Peyer's patch (tissue), 4 donors: ENCODE measurements at places on chromosomes 1 and 21. TPM values are rescaled to one million over a fixed set of nuclear protein-coding genes. Genes with fewer than 3 reads are reported as not detected.

DNA sequence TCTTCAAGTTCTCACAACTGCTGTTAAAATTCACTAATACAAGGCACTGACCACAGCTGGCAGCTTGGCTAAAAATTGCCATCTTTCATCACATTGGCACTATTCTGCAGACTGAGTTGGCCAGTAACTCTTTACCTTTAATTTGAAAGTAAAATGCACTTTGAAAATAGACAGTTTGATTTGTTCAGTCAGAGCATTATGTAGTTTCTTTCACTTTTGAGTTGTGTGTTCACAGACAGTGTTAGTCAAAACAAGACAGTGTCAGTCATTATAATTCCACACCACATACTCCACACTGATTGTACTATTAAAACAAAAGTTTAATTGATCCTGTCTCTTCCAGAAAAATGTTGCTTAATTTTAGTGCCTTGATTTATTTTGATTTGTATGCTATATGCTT, 160.7 kb downstream of the SDCCAG8 start:
- no peak for DNase-seq
- no peaks in the 10 kb centered on the region for H3K27me3 ChIP-seq
- H3K36me3 ChIP-seq, result peaks cover 6% of the 10 kb centered on the region

GRCh38 chr1:18581420-18581880, 49.2 kb upstream of the PAX7 start:
- no peaks in the 10 kb centered on the region for H3K4me1 ChIP-seq
- no peaks in the 10 kb centered on the region for H3K36me3 ChIP-seq
- H3K27ac ChIP-seq, result no peak overlapping the region
- no peaks in the 10 kb centered on the region for H3K27me3 ChIP-seq
- H3K4me3 ChIP-seq, result no peak overlapping the region

GRCh38 chr1:5971471-5972197, 20.6 kb downstream of the NPHP4 start:
- H3K4me1 ChIP-seq, result peaks cover 11% of the 10 kb centered on the region
- no peaks in the 10 kb centered on the region for H3K27me3 ChIP-seq
- H3K27ac ChIP-seq, result no peak overlapping the region
- peaks cover 9% of the 10 kb centered on the region for H3K36me3 ChIP-seq
- no peak overlapping the region for H3K4me3 ChIP-seq

- peak; percentile 51 for DNase-seq
- H3K27me3 ChIP-seq, result no peaks in the 10 kb centered on the region
- H3K4me1 ChIP-seq, result no peaks in the 10 kb centered on the region
- no peak overlapping the region for H3K27ac ChIP-seq
Measured at GRCh38 chr1:182054698-182055326, 6.7 kb downstream of the ZNF648 start.

DNA sequence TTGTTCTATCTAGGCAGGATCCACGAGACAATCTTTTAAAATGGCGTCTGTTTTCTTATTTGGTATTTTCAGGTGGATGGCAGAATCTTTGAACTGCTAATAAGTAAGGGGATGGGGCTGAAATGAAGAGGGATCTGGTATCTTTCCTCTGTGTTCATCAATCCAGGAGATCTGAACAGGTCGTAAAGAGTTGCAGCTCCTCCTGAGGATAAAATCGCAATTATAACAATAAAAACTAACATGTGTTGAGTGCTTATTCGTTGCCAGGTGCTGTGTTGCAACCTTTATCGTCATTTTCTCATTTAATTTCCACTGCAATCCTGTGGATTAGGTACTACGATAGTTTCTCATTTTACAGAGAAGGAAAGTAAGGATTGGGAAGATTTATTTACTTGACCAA, 134.6 kb upstream of the DPYD start:
- no peaks in the 10 kb centered on the region for H3K4me1 ChIP-seq
- H3K36me3 ChIP-seq, result no peaks in the 10 kb centered on the region
- no peak overlapping the region for H3K4me3 ChIP-seq
- DNase-seq, result no peak

DNA sequence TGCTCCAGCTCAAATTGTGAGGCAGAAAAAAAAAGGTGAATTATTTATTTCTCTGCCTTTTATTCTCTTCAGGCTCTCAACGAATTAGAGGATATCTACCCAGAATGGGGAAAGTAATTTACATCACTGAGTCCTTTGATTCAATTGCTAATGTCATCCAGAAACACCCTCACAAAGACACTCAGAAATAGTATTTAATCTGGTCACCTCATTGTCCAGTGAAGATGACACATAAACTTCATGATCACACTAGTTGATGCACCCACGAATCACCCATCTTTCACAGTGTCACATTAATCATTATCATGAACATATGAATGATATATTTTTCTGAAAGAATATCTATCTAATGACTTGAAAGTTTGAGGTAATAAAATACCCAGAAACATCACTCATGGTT, 868.5 kb downstream of the BRINP3 start:
- H3K27me3 ChIP-seq, result no peaks in the 10 kb centered on the region
- no peaks in the 10 kb centered on the region for H3K36me3 ChIP-seq
- no peak for DNase-seq
- no peak overlapping the region for H3K27ac ChIP-seq
- H3K4me3 ChIP-seq, result no peak overlapping the region

DNA sequence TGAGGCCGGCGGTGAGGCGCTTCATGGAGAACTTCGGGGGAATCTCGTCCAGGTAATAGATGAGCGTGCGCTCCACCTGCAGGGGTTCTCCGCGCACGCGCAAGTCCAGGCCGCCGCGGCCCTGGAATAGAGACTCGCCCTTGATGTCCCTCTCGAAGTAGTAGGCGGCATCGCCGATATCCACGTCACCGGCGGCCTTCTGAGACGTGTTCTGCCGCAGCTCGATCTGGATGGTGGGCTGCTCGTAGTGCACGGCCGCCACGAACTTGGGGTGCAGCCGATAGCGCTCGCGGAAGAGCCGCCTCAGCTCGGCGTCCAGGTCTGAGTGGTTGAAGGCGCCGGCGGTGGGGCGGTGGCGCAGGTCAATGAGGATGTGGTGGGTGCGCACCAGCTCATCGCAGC, 726 bp downstream of the TACSTD2 start:
- no peaks in the 10 kb centered on the region for H3K4me1 ChIP-seq
- no peak for DNase-seq
- H3K4me3 ChIP-seq, result peak overlapping the region; percentile 25
- H3K27me3 ChIP-seq, result peaks cover 22% of the 10 kb centered on the region

DNA sequence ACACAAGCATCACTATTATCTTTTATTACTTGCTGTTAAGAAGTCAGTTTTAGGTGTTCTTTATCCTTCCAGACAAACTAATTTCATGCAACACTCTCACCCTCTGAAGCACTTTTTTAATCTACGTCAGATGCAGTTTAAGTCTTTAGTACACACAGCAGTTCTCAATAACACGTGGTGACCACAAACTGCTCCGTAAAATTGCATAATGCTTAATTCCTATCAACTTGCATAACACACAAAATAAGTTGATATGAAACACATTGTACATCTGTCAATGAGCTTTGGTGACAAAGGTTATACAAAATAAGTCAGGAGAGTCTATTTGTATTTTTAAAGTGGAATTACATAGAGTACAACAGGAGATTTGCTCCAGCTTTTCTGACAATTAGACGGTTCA, 140.9 kb upstream of the ETS2 start:
- no peak for DNase-seq
- no peak overlapping the region for H3K27ac ChIP-seq
- H3K27me3 ChIP-seq, result peaks cover 8% of the 10 kb centered on the region
- no peak overlapping the region for H3K4me3 ChIP-seq
- H3K4me1 ChIP-seq, result no peaks in the 10 kb centered on the region

GRCh38 chr1:45272913-45273371, 53.8 kb upstream of the HPDL start:
- no peaks in the 10 kb centered on the region for H3K4me1 ChIP-seq
- no peaks in the 10 kb centered on the region for H3K36me3 ChIP-seq
- DNase-seq, result no peak
- no peak overlapping the region for H3K4me3 ChIP-seq
- no peak overlapping the region for H3K27ac ChIP-seq
- no peaks in the 10 kb centered on the region for H3K27me3 ChIP-seq

DNA sequence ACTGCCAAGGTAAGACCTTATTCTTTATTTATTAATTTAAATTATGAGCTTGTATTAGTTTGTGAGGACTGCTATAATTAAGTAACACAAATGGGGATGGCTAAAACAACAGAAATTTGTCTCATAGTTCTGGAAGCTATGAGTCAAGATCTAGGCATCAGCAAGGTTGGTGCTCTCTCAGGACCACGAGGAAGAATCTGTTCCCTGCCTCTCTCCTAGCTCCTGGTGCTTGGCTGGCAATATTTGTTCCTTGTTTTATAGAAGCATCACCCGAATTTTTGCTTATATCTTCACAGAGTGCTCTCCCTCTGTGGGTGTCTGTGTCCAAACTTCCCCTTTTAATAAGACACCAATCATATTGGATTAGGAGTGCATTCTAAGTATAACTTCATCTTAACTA, 41.4 kb upstream of the CCDC190 start:
- no peaks in the 10 kb centered on the region for H3K36me3 ChIP-seq
- DNase-seq, result no peak
- no peak overlapping the region for H3K27ac ChIP-seq

DNA sequence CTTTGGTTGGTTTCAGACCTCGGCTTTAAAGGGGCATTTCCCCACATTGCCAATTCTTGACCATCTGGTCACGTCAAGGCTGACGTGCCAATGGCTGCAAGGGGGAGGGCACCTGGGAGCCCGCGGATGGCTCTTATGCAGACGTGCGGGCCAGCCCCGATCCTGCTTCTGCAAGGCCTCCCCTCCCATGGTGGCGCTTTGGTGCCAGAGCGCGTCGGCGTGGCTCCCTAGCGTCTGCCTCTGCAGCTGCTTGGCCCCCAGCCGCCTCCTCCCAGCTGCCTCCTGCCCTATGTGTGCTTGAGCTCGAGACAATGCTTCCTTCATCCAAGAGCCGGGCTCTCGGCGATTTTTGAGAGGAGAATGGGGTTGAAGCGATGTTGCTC, 29.1 kb downstream of the SKI start:
- H3K36me3 ChIP-seq, result no peaks in the 10 kb centered on the region
- peak; percentile 47 for DNase-seq

- H3K4me3 ChIP-seq, result no peak overlapping the region
- no peaks in the 10 kb centered on the region for H3K4me1 ChIP-seq
- H3K36me3 ChIP-seq, result no peaks in the 10 kb centered on the region
- H3K27ac ChIP-seq, result no peak overlapping the region
Measured at GRCh38 chr1:94305704-94306103, 68.3 kb upstream of the ARHGAP29 start.

GRCh38 chr1:48841966-48842365, 65.3 kb upstream of the BEND5 start:
- no peak overlapping the region for H3K4me3 ChIP-seq
- no peak overlapping the region for H3K27ac ChIP-seq
- no peaks in the 10 kb centered on the region for H3K4me1 ChIP-seq
- no peak for DNase-seq

The ANXA9 gene
- total RNA-seq, result not detected

The SLC22A15 gene
- 1.7 TPM for total RNA-seq

The RGS16 gene
- not detected for total RNA-seq

The SLC35A3 gene
- 105 TPM for total RNA-seq

The KRTAP19-1 gene
- not detected for total RNA-seq

The GPA33 gene
- total RNA-seq, result 306 TPM

The S100A3 gene
- not detected for total RNA-seq

The OR10Z1 gene
- total RNA-seq, result not detected
